ENCODE measurements at places on chromosomes 1 and 21.
A peak's percentile ranks its signal among the peaks of the same experiment; 100 is the strongest.

DNA sequence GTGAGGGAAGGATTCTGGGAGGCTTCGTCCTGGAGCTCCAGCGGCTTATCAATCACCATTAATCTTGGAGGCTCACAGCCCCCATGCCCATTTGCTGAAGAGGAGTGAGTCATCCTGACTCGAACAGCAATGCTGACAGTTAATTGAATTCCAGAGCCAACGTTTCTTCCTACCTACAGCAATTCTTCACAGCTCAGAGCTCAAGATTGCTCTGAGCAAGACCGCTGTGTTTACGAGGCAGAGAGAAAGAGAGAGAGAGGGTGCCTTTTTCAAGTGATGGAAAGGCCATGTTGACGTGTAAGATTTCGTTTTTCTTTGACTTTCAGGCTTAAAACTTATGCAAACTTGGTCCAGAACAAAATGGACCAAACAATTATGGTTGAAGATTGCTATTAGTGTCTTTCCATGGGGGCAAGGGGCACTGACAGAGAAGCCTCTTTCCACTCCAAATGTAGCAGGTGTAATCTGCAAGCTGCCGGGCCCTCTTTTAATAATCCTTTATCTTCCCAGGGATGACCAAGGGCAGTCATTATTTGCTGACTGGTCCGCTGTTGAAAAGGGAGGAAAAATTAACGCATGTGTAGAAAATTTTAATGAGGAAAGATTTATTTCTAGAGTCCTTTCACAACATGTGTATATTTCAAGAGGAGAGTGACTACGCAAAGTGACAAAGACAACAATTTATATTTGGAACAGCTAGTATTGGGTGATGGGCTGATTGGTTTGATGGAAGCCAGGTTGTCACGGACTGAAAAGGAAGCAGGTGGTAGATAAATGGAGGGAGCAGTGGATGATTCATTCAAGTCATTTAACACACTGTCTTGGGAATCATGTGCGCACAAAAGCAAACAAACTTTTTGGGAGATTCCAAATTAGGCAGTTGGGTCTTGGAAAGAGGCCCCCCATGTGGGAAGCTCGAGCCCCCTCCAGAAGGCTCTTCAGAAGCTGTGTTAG, 136.1 kb upstream of the IRF2BP2 start:
- DNase-seq = peak; percentile 19

DNA sequence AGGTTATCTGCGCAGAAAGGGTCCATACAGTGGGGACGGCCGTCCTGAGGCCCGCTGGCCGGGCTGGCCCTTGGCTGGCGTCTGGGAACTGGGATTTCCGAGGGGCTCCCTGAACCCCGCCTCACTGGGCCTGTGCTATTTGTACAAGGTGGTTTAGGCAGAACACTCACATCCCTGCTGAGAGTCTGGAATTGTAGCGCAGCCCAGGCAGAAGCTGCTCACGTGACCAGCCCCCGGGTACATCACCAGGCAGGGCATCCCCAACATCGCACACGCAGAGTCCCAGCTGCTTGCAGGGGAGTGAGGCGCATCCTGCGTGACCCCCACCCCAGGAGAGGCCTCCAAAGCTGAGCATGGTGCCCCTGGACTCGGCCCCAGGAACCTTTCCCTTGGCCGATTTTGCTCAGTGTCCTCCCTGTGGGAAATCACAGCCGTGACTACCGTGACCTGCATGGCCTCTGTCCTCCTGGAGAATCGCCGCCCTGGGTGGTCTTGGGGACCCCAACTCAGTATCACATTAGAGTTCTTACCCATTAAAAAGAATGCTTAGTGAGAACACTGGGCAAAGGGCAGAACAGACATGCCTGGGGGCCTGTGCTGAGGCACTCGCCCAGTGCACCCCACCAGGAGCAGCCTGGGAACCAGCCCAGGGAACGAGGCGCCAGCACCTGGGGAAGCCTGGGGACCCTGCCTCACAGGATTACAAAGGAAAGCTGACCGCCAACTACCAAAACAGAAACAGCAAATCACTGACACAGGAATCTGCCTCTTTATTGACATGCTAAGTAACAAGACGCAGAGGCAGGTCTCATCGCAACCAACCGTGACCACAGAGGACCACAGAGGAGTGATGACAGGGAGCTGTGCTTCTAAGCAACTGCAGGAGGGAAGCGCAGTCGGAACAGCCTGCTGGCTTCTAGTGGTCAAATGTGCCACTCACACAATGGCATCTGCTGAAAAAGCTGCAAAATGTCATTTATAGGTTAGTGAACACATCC, 33.5 kb downstream of the UBE2G2 start:
- no peak for DNase-seq

DNA sequence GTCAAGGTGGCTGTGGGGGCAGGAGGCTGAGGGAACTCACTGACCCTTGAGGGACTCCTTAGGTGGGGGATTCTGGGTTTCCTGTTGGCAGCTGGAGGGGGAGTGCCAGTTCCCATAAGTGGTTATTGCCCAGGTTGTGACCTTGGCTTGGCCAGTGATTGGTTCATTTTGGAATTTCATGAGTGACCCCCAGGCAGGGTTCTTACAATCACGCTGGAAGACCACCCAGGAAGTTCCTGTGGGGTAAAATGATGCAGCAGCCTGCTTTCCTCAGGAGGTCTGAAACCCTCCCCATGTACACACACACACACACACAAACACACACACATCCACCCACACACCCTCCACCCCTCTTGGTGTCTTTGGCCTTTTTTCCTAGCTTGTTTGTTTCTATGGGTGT, 16.9 kb downstream of the VANGL1 start:
- DNase-seq = no peak

DNA sequence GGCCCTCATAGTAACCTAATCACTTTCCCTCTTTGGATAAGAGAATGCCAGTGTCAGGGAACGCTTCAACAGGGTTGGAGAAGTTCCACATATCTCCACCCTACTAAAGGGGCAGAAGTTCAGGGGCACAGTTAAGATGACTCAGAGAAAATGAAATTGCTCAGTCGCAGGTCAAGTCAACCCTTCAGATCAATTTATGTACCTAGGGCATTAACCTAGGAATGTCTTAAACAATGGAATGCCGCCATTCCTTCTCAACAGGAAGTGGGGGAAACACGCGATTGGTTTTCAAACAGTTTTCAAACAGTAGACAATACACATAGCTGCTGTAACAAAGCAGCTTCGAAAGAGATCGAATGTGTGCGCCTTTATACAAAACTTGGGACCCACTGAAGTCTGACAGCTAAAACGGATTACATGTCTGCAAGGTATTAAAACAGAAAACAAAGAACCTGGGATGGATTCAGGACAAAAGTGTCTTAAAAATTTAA, 897 bp downstream of the SLC25A24 start:
- peak; percentile 50 for DNase-seq

- DNase-seq = no peak
Observed at GRCh38 chr1:182653986-182654385, 30.4 kb downstream of the RGS8 start.

DNA sequence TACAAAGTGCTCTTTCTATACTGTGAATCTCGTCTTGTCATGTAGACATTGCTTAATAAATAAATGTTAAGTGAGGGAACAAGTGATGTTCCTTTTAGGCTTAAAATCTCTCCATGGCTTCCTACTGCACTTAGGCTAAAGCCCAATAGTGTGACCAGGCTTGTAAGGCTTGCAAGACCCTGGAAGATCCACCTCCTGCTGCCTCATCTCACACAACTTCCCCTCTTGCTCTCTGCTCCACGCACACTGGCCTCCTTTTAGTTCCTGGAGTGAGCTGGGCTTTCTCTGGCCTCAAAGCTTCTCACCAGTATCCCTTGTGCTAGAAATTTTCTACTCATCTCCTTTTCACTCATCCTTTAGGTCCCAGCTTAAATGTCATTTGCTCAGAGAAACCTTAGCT, 41.5 kb upstream of the DIPK1A start:
- DNase-seq = no peak

All from ACHN (cell line).